ENCODE measurements at places on chromosomes 1 and 21.

DNA sequence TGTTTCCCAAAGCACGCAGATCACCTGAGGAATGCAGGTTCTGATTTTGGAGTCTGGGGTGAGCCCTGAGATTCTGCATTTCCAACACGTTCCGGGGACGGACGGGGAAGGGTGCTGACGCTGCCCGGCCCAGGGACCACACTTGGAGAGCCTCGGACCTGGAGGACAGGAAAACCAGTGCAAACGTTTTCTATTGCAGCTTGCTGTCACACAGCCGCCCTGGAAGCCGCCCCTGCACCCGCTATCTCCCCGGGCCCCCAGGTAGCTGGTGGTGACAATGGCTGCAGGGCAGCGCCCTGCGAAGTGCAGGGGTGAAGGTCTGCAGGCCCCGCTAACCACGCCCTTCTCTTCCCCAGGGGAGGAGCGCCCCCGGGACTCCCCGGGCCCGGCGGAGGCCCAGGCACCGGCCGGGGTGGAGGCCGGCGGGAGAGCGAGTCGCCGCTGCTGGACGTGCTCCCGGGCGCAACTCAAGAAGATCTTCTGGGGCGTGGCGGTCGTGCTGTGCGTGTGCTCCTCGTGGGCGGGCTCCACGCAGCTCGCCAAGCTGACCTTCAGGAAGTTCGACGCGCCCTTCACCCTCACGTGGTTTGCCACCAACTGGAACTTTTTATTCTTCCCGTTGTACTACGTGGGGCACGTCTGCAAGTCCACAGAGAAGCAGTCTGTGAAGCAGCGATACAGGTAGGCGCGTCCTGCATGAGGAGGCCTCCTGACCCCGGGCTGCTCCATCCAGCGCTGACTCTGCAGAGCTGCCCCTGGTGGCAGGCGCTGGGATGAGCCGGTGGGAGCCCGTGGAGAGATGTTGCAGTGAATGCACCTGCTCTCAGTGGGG is 142.0 kb upstream of the COA6 start:
- no peak for DNase-seq

DNA sequence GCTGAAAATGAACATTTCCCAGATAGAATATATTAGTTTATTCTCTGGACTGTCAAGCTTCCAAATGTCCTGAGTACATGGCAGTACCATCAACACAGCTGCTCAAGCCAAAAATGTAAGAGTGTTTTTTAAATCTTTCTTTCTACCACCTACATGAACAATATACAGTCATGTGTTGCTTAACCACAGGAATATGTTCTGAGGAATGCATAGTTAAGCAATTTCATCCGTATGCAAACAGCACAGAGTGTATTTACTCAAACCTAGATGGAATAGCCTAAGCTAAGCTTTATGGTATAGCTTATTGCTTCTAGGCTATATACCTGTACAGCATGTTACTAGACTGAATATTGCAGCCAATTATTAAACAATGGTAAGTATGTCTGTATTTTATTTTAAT is 561.9 kb upstream of the ADGRL4 start:
- DNase-seq: no peak

- DNase-seq: no peak
Observed at GRCh38 chr1:42420911-42421585, 34.8 kb downstream of the ZMYND12 start.

DNA sequence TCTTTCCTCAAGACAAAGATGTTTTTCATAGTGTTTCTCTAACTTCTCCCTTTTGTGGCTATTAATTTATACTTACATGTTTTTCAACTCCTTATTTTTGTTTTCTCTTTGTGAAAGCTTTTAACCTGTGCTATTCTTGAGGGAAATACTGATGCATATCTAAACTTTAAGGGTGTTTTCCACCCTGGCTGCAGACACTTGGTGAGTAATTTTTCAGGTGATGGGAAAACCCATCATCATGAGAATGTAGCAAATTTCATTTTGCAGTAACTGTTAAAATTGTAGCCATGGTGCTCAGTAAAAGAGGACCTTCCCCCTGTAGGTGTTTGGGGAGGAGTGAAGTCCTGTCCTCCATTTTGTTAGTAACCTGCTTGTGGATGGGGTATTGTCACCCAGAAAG is 124.2 kb downstream of the LIPI start:
- DNase-seq: no peak

DNA sequence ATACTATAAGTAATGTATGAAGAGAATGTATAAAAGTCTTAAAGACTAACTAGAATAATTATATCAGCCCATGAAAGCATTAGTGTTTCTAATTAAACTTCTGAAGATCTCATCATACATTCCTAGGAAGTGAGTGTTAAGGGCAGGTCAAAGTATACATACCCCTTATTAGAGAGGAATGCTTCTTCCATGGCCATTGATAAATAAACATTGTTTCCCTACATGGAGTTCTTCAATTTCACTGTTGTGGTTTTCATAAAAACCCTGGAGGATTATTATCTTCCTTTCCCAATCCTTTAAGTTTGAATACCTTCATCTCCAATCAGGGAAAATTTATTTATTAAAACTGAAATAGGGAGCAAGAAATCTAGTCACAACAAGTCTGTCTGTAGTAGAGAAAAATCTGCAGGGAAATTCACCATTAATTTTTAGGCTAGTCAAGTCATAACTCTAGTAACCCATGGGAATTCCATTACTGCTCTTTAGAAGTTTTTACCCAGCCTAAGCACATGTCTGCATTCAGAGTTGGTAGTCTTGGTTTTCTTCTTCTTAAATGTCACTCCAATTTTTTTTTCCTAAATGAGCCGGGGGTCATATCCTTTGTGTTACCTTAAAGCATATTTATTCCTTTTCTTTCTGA is 147.0 kb downstream of the TNFSF18 start:
- no peak for DNase-seq

- peak; percentile 76 for DNase-seq
Observed at GRCh38 chr1:218357211-218357892, 12.2 kb downstream of the TGFB2 start.

- no peak for DNase-seq
Observed at GRCh38 chr1:216173376-216173995, 249.8 kb downstream of the USH2A start.

GRCh38 chr1:84834419-84835064 is 58.5 kb downstream of the LPAR3 start:
- DNase-seq: no peak

GRCh38 chr1:220409771-220410595 is 118.0 kb upstream of the MARK1 start:
- DNase-seq: no peak

- DNase-seq: no peak
Observed at GRCh38 chr1:168261390-168261789, 19.3 kb upstream of the TBX19 start.

DNA sequence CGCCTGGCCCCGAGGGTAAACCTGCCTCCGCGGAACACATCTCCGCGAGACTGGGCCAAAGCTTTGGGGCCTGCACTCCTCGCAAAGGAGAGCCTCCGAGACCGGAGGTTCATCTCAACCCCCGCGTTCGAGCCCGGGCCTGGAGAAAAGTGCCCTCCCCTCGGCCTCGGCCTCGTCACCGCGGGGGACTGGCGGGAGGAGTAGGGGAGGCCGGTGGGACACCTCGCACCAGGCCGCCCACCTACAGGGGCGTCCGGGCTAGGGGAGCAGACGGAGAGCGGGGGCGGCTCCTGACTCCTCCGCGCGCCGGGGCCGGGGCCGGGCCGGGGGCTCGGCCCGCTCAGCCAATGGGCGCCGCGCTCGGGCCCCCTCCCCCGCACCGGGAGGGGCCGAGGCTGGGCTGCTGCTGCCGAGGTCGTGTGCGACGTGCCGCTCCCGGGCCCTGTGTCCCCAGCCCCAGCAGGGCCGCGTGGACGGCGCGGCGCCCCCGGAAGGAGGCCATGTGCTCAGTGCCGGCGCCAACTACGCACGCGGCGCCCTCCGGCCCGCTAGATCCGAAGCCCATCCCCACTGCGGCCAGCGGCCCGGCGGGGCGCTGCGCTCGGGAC is 684 bp downstream of the SLC2A1 start:
- peak; percentile 79 for DNase-seq

GRCh38 chr1:61754545-61754944 is 12.3 kb downstream of the PATJ start:
- DNase-seq: no peak

DNA sequence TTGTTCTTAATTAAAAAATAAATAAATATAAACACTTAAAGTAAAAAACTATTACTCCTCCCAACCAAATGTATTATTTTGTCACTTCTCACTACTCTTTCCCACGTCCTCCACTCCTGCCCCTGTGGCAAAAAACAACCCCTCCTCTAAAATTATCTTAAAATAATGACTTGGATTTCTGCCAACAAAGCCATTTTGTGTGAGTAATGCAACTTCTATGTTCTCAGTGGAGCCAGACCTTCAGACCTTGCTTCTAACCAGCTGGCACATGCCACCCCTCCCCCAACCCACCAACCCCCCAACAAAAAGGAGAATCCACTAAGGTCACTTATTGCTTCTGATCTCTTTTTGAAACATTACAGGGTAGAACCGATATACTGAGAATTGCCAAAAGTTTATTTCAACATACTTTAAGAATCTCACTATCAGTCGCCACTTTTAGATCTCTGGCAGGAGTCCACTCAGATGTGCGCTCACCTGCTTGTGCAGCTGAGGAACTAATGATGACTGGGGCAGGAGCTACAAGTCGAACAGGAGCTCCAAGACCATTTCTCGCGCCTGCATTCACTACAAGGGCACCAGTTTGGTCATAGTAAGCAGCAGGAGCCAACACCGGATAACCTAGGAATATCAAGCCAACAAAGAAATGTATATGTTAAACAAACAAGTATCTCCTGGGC is 58.3 kb upstream of the SDC3 start:
- peak; percentile 41 for DNase-seq

- no peak for DNase-seq
Observed at GRCh38 chr1:15723631-15724246, 12.3 kb upstream of the SLC25A34 start.

DNA sequence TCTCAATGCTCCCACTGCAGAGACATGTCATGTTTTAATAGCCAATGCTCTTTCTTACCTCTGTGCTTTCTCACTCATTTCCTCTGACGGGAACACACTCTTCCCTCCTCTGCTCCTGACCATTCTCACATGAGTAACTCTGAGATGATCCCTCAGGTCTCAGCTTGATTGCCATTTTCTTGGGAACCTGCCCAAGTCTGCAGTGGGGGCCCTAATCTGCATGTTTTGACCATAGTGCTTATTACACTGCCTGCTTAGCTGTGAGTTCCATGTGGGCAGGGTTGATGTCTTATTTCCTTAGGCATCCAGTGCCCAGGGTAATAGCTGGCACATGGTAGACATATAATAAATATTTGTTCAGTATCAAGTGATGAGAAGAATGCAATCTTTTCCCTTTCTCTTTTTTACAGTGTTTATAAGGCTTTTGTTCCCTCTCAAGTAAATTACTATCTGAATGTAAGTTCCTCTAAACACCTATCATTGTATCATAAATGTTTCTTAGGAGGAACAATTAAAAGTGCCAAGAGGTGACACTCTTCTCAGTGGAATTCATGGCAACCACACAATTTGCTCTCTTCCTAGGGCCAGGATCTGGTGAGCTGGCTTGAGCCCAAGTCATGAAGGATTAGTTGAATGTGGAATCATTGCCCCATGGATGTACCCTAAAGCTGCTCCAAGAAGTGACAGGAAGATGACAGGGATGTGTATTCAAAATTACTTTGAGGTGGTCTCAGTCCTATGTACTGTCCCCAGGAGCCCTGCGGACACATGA is 485.4 kb upstream of the USP24 start:
- DNase-seq: no peak

DNA sequence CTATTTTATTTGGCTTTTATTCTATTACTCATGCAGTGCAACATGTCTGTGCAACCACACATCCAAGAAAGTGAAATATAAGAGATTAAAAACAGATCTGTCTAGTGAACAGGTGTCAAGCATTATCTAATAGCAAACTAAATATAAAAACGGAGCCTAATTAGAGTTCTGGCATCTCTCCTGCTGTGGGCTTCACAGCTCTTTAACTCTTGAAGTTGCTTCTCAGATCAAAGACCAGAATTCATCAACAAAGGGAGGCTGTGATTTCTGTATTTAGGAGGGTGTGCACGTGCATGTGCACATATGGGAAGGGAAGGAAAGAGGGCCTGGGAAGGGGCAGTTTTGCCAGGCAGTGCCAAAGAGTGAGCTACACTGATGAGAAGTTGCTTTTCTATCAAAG is 81.0 kb downstream of the MIS18A start:
- DNase-seq: no peak

DNA sequence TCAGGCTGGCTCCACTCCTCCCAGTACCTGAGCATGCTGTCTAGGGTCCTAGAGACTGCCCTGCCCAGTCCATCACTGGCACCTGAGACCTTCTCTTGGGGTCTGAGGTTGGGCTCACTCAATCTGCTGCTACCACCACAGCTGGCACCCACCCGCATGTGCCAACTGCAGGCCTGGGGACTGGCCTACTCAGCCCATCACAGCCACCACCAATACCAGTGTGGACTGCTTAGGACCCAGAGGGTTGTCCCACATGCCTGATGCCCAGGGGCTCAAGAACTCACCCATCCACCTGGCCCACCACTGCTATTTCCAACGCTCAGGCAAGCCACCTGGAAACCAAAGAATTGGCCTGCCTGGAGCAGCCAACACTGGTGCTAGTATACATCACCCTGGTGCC is 63.5 kb downstream of the CYP4B1 start:
- DNase-seq: no peak

DNA sequence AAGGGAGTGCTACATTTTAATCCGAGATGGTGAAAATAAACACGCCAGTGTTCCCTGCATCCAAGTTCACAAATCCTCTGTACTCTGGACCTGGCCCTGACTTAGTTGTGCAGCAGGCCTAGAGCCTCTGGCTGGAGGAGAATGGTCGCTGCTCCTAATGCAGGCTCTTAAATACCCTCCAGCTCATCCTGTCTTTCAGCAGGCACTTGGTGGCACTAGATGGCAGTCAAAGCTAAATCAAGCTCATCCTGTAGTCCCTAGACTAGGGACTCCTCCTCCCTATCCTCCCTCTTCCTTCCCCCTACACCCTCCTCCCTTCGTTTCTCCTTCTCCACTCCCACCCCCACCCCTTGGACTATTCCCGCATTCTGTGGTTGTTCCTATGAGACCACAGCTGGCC is 41.6 kb upstream of the MTR start:
- peak; percentile 50 for DNase-seq

DNA sequence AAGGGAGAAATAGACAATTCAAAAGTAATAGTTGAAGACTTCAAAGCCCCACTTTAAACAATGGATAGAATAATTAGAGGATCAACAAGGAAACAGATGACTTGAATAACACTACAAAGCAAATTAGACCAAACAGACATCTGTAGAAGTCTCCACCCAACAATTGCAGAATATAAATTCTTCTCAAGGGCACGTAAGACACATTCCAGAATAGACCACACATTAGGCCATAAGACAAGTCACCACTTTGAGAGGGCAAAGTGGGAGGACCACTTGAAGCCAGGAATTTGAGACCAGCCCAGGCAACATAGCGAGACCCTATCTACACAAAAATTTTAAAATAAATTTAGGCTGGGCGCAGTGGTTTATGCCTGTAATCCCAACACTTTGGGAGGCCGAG is 20.5 kb upstream of the RNF186 start:
- no peak for DNase-seq

GRCh38 chr1:94235189-94236012 is 2.0 kb downstream of the ARHGAP29 start:
- DNase-seq: no peak

GRCh38 chr1:213979751-213980586 is 7.8 kb upstream of the PROX1 start:
- DNase-seq: no peak

GRCh38 chr1:202625416-202626360 is 84.6 kb downstream of the SYT2 start:
- peak; percentile 78 for DNase-seq

GRCh38 chr1:56571448-56571847 is 7.9 kb downstream of the PLPP3 start:
- no peak for DNase-seq
